CD14-positive monocyte (primary cell): ENCODE measurements at places on chromosomes 7 and 10. TPM values are rescaled to one million over a fixed set of nuclear protein-coding genes. Genes with fewer than 3 reads are reported as not detected.

GRCh38 chr10:6539833-6540232 lies 40.2 kb downstream of the PRKCQ start:
- H3K27me3 ChIP-seq, result no peaks in the 10 kb centered on the region
- no peak overlapping the region for H3K4me3 ChIP-seq
- no peak for DNase-seq
- no peaks in the 10 kb centered on the region for H3K36me3 ChIP-seq
- peaks cover 32% of the 10 kb centered on the region for H3K4me1 ChIP-seq

DNA sequence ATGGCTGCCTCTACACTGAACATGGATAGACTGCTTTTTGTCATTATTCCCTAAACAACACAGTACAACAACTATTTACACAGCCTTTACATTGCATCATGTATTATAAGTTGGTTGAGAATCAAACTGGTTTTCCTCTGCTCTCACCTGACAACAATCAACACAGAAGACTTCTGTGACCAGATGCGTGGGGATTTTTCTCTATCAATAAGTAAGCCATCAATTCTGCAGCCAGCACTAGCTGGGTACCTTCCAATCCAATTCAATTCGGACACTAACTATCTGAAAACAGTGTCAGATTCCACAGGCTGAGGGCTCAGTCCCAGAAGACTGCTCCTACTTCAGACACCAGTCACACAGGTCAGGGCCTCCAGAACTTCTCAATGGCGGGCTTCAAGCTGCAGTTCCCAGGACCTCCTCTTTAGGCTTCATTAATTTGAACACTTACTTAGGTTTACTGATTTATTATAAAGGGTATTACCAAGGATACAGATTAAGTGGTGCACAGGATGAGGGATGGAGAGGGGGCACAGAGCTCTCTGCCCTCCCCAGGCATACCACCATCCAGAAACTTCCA lies 36.4 kb upstream of the ASL start:
- H3K36me3 ChIP-seq, result no peaks in the 10 kb centered on the region
- H3K27ac ChIP-seq, result no peak overlapping the region
- no peak overlapping the region for H3K4me3 ChIP-seq
- no peak for DNase-seq
- peaks cover 18% of the 10 kb centered on the region for H3K27me3 ChIP-seq
- H3K4me1 ChIP-seq, result peaks cover 8% of the 10 kb centered on the region

- H3K36me3 ChIP-seq, result no peaks in the 10 kb centered on the region
- no peaks in the 10 kb centered on the region for H3K27me3 ChIP-seq
- no peak for DNase-seq
Observed at GRCh38 chr10:49662169-49662830, 17.2 kb upstream of the C10orf53 start.

- no peaks in the 10 kb centered on the region for H3K4me1 ChIP-seq
- no peaks in the 10 kb centered on the region for H3K36me3 ChIP-seq
- no peak for DNase-seq
- H3K27ac ChIP-seq, result no peak overlapping the region
- H3K4me3 ChIP-seq, result no peak overlapping the region
Observed at GRCh38 chr10:118952493-118953295, 76.8 kb upstream of the NANOS1 start.

GPER1 gene
- polyA plus RNA-seq, result 0.35 TPM

GRCh38 chr7:21651697-21652096 lies 108.9 kb downstream of the DNAH11 start:
- H3K36me3 ChIP-seq, result no peaks in the 10 kb centered on the region
- DNase-seq, result no peak
- H3K4me1 ChIP-seq, result no peaks in the 10 kb centered on the region
- no peak overlapping the region for H3K27ac ChIP-seq

CYP2C19 gene
- not detected in 2 replicates for polyA plus RNA-seq

DNA sequence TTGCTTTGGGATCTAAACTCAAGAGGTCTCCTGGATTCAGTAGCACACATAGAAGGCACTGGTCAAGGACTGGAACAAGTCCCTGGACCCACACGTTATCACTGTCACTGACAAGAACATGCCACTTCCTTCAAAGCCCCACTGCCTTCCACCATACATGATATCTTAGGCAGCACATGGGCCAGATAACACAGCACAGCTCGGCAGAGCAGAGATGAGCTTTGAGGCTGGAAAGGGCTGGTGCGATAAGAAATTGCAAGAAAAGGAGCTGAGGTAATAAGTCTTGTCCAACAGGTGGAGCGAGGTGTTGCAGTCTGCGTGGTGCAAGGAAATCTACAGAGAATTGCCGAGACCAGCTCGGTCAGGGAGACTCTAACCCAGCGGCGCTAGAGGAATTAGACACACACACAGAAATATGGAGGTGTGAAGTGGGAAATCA lies 139.8 kb upstream of the CDK13 start:
- H3K4me3 ChIP-seq, result no peak overlapping the region
- DNase-seq, result no peak
- H3K27ac ChIP-seq, result no peak overlapping the region
- H3K27me3 ChIP-seq, result no peaks in the 10 kb centered on the region

- DNase-seq, result no peak
- no peaks in the 10 kb centered on the region for H3K27me3 ChIP-seq
- no peak overlapping the region for H3K4me3 ChIP-seq
- H3K4me1 ChIP-seq, result no peaks in the 10 kb centered on the region
Observed at GRCh38 chr7:11026452-11027359, 53.0 kb downstream of the PHF14 start.

SLC29A3 gene
- polyA plus RNA-seq, result 28.4 TPM

- no peaks in the 10 kb centered on the region for H3K27me3 ChIP-seq
- no peak overlapping the region for H3K4me3 ChIP-seq
- H3K4me1 ChIP-seq, result no peaks in the 10 kb centered on the region
- H3K27ac ChIP-seq, result no peak overlapping the region
- H3K36me3 ChIP-seq, result no peaks in the 10 kb centered on the region
Observed at GRCh38 chr7:94216944-94217461, 177.7 kb upstream of the COL1A2 start.

ETV1 gene
- polyA plus RNA-seq, result not detected

HOXA13 gene
- polyA plus RNA-seq, result not detected

GRCh38 chr7:143069912-143070500 lies 17.9 kb downstream of the OR6V1 start:
- H3K36me3 ChIP-seq, result no peaks in the 10 kb centered on the region
- no peaks in the 10 kb centered on the region for H3K4me1 ChIP-seq
- DNase-seq, result no peak
- H3K27me3 ChIP-seq, result no peaks in the 10 kb centered on the region

RTKN2 gene
- not detected in 2 replicates for polyA plus RNA-seq
